Activated CD8-positive, alpha-beta memory T cell treated with anti-CD3 and anti-CD28 coated beads for 4 hours (primary cell): ENCODE measurements at places on chromosomes 1 and 21.

GRCh38 chr1:150969626-150970025, 5.0 kb downstream of the CERS2 start:
- DNase-seq, result no peak

- DNase-seq, result no peak
Observed at GRCh38 chr1:26372039-26372438, 511 bp downstream of the ZNF683 start.

GRCh38 chr1:214584805-214585766, 17.9 kb upstream of the CENPF start:
- no peak for DNase-seq

DNA sequence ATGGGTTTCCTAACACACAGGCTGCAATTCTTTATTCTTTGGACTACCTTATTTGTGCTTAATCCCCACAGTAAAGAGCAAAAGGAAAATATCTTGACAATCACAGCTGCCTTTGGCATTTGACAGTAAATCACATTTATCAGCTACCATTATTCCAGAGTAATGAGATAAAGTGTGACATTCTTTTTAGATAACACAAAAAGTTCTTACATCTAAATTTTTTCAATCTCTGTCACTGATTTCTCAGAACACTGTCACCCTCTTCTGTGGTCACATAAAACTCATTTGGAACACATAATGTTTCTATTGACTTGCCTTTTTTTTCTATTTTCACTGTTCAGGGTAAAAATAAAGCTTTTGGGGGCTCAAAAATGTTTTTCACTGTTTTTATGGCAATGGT, 484.6 kb downstream of the LTN1 start:
- no peak for DNase-seq

DNA sequence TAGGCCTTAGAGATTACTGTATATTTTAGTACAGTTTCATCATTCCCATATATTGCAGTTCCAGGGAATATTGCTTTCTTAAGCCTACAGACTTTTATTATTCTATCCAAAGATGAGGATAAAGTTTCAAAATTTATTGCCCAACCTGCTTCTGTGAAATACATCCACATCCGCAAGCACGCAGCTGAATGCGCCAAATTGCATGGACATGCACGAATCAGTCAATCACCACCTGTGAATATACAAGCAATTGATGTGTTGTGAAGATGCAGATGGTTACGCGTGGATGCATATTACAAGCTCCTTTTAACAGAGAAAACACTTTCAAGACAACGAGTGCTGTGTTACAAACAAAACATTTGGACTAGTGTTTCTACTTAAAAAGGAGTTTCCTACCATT, 577.8 kb upstream of the PLXNA2 start:
- DNase-seq, result no peak
